ENCODE measurements at places on chromosomes 6 and 20.

DNA sequence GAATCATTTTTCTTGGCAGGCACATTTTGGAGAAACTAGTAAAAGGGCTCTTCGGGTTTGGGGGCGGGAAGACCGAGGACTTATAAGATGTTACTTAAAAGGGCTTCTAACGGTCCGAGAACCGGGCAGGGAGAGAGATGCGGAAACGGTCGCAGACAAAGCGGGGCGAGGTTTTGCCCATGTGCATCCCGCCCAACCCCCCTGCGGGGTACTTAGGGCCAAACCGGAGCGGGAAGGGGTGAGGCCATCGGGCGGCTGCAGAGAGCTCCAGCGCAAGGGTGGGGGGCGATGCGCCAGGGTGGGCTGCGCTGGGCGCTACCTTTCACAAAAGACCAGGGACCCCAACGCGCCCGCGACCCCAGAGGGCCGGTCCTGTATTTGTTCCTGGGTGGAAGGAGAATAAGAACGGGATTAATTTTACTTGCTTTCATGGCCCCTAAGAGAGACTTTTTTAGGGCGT is 616 bp downstream of the TUBB start:
- peak; percentile 74 for DNase-seq

DNA sequence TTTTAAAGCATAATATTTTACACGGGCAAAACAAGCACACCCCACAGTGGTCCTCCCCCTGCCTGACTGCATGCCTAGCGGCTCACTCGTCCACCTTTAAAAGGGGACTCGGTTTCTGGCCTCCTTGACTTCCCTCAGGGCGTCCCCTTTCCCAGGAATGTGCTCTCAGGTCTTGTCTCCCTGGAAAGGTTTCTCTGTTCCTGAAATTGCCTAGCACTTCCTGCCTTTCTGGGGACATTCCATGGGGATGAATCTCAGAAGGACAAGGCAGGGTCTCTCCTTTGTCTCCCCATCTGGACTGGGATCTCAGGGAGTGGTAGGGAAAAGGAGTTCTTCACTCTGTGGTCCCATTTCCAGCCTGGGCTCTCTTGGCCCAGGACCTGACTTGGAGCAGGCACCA is 4.9 kb downstream of the TCF15 start:
- DNase-seq, result peak; percentile 15

DNA sequence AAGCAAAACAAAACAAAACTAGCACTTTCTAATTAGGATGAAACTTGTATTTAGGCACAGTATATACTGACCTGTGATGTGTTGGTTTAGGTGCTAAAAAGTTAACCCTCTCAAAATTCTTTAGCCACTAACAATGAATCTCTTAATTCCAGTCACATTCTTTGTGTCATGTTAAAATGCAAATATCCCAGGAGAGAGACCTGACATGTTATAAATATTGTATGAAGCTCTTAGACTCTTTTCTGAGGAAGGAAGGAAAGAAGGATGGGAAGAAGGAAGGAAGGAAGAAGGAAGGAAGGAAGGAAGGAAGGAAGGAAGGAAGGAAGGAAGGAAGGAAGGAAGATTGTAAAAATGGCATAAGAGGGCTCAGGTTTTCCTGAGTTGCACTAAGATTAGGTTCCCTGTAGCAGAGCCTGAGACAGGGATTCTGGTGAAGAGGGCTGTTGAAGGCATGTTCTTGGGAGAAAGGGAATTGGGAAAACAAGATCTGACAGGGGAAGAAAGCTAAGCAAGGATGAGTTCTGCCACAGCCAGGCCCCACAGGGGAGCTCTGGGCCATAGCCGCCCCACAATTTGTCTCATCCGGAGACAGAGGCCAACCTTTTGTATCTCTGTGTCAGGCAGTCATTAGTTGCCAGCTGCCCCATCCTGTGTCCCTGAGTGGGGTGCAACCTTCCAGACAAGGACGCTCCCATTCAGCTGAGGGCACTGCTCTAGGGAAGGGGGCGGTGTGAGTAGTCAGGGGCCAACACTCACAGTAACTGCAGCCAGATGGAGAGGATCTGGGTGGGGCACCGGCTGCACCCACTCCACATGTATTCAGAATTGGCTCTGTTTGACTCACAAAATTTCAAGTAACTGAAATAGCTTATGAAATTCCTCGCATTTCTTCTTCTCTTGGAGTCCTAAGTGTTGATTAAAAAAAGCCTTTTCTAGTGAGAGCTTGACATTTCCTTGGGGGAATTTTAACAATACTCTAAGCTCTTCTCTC is 189.3 kb upstream of the ARG1 start:
- DNase-seq, result no peak

- DNase-seq, result no peak
Measured at GRCh38 chr20:20205141-20205861, 153.0 kb downstream of the CFAP61 start.

DNA sequence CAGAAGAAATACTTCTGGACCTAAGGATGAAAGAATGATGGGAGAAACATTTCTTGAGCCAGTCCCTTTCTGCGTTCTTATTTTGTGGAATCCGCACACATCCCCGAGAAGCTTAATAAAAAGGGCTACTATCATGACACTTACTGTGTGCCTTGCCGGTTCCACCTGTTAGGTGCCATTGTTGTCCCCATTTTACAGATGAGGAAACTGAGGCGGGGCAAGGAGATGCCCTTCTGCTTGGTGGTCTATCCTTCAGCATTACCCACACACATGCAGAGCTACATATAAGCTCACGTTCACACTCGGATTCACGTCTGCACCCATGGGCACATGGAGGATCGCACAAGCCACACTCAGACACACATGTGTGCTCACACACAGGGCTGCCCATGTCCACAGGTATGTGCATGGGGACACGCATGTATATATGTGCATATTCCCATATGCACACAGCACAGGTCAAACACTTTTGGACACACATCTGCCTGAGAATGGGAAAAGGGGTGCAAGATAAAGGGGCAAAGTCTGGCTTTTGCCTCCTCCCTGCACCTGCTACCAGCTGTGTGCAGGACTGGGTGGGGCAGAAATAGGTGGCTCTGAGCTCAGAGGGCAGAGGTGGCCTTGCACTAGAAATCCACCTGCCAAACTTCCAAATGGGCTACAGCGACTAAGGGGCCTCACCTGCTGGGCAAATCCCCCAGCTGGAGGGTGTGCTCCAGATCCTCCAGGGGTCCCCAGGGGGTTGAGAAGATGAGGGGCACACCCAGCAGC is 30.5 kb upstream of the ADA start:
- no peak for DNase-seq

DNA sequence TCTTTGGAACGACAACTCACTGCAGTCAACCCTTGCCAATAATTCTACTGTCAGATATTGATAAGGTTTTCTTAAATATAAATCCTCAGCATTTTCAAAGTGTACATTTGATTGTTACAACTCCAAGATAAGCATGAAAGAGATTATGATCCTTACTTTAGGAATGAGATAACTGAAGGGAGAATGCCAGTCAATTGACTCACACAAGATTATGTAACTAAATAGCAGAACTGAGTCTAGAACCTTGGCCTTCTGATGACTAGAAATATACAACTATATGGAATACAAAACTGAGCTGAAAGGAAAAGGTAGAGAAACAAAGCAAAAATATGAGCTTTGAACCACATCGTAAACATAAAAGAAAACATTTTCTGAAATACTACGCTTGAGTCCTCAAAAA is 26.9 kb upstream of the STXBP5 start:
- DNase-seq, result peak; percentile 56

GRCh38 chr6:15426901-15427300 is 181.0 kb downstream of the JARID2 start:
- no peak for DNase-seq

DNA sequence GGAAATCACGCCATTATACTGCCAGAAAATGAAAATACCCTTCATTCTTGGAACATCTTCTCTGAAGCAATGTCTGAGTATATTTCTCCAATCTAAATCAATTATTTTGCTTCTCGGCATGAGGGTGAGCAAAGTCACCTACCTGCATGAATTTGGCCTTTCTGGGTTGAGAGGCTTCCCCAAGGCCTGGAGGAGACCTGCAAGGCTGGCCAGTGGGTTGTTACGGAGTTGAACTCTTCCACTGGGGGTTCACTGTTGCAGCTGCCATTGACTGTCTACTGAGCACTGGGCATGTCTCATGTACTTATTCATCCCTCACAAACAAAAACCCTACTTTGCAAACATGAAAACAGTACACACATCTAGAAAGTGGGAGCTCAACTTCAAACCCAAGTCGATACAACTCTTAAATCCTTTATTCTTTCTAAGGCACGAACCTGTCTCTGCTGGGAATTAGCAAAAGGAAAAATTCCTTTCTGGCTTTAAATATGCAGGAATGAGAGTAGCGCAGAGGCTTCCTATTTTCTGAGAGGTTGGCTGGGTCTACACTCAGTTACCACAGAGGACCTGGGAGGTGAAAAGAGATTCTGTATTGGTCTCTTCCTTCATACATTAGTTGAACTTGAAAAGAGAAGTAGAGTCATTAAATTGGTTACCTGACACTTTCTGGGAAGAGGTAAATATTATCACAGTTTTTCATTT is 87.6 kb upstream of the SGK1 start:
- no peak for DNase-seq

DNA sequence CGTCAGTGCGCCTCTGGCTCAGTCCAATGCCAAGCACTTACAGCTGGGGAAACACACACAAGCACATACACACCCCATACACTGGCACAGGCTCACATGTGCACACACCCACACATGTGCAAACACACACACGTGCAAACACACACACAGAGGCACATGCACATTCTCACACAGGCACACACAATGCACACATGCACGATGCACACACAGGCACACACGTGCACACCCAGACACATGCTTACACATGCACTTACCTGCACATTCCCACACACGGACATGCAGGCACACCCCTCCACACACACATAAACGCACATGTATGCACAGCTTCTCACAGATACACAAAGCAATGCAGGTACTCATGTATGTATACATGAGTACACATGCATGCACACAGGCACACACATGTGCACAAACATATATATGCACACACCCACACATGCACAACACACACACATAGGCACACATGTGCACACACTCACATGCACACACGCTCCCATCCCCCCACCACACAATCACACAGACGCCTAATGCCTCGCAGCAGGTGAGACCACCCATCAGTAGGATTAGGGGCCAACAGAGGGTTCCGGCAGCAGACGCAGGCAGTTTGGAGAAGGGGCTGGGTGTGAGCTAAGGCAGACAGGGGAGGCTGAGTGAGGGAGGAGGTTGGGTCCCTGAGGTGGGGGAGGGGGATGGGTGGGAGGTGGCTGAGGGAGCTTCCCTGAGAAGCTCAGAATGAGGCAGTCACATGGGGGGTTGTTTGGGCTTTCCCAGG is 71.2 kb upstream of the SLCO4A1 start:
- DNase-seq, result no peak

DNA sequence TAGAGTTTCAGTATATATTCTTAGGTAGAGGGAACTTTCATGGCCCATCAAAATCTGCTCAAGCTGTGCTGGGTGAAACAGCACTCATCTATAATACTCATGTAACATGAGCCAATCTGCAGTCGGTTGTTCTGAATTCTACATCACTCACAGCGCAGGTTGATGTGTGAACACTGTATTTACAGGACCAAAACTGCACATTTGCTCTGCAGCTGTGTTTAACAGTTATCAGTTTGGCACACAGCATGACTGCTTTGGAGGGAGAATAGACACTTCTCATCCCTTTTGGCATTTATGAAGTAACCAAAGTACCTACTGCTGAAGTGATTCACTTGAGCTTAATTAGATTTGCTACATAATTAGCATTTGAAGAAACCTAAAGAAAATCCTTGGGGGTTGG is 225.1 kb downstream of the BCKDHB start:
- no peak for DNase-seq

DNA sequence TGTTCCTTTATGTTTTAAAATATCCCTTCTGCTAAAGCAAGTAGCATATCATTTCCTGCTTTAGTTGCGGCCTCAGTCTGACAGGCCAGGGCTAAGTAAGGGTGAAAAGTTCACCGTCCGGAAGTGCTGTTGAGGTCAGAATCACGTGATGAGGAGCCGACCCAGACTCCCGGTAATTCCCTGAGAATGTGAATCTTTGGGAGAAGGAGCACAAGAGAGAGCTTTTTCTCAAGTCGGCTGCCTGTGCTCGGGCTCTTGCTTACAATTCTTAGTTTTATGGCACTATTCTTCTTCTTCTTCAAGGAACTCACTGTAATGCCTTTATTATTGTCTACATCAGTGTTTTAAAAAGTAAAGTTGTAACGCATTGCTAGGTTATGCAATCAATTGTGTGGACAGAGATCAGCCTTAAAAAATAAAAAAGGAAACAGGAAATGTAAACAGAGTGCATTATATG is 309.3 kb downstream of the PRL start:
- DNase-seq, result peak; percentile 91

DNA sequence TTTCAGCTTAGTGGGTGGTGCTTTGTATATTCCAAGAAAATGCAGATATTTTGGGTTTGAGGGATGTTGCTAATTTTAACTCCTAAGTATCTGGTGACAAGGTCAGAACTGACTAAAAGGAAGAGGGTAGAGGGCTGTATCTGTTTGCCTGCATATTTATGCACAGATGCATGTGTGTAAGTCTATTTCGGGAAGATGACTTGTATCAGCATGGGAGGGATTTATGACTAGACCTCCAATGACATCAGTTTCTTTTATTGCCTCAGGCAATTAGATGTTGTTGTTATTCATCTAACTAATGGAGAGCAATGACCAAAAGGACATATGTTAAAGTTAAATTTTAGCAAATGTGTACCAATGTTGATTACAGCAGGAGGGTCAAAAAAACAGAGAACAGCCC is 734.3 kb downstream of the QKI start:
- peak; percentile 26 for DNase-seq

GRCh38 chr20:61499859-61500554 is 247.9 kb downstream of the CDH4 start:
- peak; percentile 75 for DNase-seq

GRCh38 chr6:131226459-131227157 is 91.3 kb downstream of the AKAP7 start:
- DNase-seq, result no peak

- peak; percentile 72 for DNase-seq
Measured at GRCh38 chr6:111757342-111757741, 115.9 kb downstream of the FYN start.
